ENCODE measurements at places on chromosomes 1 and 21.
A peak's percentile ranks its signal among the peaks of the same experiment; 100 is the strongest.

DNA sequence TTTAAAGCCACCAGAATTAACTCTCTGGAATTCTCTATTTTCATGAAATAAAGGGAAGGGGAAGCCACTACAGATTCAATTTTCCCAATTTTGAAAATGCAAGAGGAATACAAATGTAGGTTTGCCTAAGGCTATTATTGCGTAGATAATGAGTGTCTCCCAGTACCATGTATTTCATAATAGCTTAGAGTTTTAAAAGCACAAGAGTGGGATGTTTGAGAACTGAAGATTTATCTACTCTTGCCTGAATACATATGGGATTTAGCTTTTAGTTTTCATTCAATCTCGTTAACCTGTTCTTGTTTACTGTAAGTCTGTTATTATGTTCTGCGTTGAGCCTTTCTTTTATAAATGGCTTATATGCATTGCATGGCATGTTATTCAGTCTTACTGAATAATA lies 795.1 kb downstream of the BRINP3 start:
- DNase-seq: no peak

DNA sequence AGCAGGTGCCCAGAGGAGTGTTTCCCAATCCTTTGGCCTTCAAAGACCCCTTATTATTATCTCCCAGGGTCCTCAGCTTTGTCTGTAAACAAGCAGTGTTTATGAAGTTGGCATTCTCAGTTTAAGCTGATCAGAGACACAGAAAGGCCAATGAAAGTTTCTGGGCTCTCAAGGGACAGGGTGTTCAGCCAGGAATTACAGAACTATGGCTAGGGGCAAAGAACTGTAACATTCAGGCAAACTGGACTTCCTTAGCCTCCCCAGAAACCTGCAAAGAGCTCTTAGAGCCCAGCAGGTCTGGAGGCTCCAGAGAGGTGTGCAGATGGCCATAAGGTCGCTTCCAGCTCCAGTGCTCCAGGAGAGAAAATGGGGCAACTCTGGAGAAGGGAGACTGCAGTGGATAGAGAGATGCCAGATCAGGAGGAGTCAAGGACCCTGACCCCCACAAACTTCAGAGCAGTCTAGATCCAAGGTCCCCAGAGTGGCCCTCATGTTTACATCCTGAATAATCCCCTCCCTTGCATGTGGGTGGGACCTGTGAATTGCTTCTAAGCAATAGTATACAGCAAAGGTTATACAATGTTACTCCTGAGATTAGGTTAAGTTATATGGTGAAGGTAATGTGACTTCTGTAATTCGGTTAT lies 6.2 kb downstream of the ECHDC2 start:
- DNase-seq: no peak

DNA sequence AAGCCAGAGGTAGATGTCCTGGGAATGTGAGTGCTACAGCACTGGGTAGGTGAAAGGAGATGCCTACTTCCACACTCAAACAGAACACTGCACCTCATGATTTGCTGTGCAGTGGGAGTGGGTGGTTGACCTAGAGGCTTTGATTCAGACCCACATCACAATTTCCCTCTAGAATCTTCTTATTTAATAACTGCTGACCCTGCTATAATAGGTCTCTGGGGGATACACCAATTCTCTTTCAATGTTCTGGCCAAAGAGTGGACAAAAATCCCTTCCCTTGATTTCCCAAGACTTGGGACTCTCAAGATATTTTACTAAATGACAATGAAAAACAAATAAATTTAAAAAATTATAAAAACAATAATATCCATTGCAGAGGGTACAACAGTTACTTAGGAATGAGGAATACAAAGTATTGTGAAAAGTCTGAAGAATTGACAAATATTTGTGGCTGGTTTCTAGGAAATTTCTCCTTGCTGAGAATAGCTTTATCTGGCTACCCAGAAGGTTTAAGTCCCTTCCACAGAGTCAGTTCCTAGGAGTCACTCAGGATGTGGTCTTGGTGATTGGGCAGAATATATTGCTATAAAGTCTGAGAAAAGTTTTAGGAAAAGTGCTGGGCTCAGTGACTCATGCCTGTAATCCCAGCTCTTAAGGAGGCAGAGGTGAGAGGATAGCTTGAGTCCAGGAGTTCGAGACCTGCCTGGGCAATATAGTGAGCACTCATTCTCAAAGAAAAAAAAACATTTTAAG lies 2.4 kb upstream of the FCGR2A start:
- DNase-seq: no peak

- DNase-seq: no peak
Observed at GRCh38 chr1:39896909-39897685, 4.6 kb downstream of the MYCL start.

- no peak for DNase-seq
Observed at GRCh38 chr1:198359024-198359653, 181.3 kb downstream of the ATP6V1G3 start.

- DNase-seq: no peak
Observed at GRCh38 chr1:87872692-87873091, 544.0 kb downstream of the LMO4 start.

GRCh38 chr1:166972826-166973225 lies 2.5 kb downstream of the ILDR2 start:
- DNase-seq: no peak

- no peak for DNase-seq
Observed at GRCh38 chr1:23718482-23718881, 24.8 kb upstream of the ELOA start.

GRCh38 chr1:117902944-117903343 lies 26.5 kb downstream of the GDAP2 start:
- DNase-seq: no peak

GRCh38 chr21:44643741-44644310 lies 2.4 kb upstream of the KRTAP10-11 start:
- DNase-seq: no peak

DNA sequence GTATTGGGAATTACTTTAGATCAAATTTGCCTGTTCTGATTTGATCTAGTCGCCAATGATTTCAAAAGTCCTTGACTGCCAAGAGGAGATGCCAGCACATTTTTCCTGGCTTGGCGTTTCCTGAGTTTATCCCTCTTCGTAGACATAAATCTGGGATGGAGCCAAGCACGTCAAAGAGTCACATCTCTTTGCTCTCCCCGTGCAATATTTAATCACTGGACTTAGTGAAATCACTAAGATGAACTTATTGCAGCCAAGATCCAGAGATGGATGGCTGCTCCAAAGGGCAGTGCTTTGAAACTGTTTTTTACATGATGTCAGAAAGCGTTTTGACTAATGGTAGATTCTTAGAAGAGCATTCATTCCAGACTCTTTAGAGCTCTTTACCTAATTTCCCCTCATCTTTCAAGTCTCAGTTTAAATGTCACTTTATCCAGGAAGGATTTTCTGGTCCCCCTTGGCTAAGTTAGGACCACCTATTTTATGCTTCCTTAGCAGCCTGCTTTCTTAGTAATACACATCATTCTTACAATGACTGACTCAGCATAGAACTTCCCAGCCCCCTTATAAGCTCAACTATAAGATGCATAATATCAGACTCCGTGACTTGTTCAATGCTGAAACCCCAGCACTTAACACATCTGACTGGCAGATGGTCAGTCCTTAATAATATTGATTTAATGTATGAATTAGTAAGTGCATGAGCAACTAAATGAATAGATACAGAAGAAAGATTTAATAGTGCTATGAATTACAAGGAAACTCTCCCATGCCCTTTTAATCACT lies 94.4 kb upstream of the GREM2 start:
- DNase-seq: no peak

GRCh38 chr1:111285879-111286278 lies 4.8 kb upstream of the CHIA start:
- DNase-seq: no peak

- DNase-seq: peak; percentile 24
Observed at GRCh38 chr1:100353071-100353801, 930 bp downstream of the CDC14A start.

DNA sequence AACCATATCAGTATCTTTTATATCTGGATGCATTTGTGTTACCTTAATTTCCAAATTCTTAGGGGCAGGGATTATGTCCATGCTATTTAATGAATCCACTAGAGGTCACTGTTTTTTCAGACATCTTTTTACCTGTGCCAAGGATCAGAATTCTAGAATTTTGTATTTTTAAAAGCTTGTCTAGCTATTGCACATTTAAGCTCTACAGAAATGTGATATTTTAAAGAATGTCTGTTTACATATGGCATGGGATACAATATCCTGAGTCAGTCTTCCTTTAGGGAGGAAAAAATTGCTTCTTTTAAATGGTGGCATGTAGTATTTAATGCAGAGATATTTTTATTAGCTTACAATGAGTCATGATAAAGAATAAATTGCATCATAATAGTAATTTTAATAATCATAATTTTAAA lies 11.3 kb downstream of the RPAP2 start:
- no peak for DNase-seq

DNA sequence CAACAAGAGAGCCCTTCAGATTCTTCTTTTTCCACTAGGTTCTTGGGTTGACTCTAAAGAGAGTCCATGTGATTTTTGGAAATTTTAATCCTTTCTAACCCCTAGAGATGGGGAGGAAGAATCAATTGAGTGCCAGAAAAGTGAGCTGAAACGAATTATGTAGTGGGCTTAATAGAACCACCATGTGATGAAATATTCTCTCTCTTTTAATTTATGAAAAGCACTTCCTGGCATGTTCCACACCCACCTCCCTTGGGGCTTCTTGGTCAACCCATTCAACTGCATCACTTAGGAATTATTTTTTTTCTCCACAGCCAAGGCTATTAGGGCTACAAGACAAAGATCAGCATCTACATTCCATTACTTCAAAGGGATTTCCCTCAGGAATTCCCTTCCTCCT lies 79.6 kb downstream of the ZC3H11B start:
- no peak for DNase-seq

GRCh38 chr1:186420923-186421322 lies 40.0 kb downstream of the PDC start:
- DNase-seq: no peak

DNA sequence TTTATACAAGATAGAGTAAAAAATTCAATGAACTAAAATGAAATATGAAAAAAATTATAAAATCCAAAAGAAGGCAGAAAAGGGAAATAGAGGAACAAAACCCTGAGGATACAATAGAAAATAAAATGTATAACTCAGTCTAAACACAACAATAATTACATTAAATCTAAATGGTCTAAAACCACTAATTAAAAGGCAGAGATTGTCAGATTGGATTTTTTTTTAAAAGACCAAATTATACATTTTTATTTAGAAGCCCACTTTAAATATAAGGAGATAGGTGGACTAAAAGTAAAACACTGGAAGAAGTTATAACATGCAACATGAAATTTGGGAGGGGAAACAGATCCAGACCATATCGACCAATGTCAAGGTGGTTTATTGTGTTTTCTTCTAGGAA lies 95.2 kb downstream of the CATSPERE start:
- DNase-seq: no peak

- DNase-seq: no peak
Observed at GRCh38 chr1:29125237-29125641, 1.5 kb upstream of the TMEM200B start.

GRCh38 chr21:26512664-26513063 lies 60.4 kb downstream of the CYYR1 start:
- DNase-seq: no peak

DNA sequence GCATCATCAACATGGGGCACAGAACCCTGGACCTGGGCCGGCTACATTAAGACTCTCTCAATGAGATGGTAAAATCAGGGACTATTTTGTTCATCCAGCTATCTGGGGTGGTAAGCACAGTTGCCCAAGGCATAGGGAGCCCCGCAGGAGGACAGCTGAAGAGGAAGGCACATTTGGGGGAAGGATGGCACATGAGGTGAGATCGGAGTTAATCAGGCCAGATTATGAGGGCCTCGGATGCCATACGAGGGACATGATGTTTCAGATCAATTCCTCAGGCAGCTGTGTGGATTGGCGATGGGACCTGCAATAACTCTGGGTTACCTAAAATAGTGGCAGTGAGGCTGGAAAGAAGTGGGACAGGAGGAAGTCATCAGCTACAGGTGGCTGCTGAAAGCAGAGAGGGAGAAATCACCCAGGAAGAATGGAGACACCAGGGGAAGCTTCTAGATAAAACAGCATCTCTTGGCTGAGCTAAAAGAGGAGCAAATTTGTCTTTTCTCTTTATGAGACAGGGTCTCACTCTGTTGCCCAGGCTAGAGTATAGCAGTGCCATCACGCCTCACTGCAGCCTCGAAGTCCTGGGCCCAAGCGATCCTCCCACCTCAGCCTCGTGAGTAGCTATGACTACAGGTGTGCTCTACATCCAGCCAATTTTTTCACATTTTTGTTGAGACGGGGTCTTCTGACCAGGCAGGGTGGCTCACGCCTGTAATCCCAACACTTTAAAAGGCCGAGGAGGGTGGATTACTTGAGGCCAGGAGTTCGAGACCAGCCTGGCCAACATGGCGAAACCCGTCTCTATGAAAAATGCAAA lies 21.1 kb downstream of the TOMM20 start:
- DNase-seq: no peak

DNA sequence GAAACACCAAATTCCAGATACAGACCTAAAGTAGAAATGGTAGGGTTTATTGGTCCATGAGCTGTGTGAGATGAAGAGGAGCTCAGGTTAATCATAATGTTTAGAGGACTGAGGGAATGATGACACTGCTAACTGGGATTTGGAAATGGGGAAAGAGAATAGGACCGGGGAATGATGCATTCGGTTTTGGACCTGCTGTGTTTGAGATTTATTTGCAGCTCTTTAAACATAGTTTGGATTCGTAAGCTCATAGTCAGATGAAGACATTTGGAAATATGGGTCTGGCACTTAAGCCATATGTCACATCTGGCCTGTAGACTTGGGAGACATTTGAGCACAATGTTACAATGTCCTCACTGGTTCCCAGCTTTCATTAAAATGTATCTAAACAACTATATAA lies 127.9 kb upstream of the DUSP10 start:
- no peak for DNase-seq

GRCh38 chr1:234309598-234310459 lies 63.4 kb upstream of the COA6 start:
- peak; percentile 71 for DNase-seq

- DNase-seq: no peak
Observed at GRCh38 chr1:232393010-232393409, 236.9 kb downstream of the SIPA1L2 start.

- no peak for DNase-seq
Observed at GRCh38 chr1:10624256-10625050, 149.7 kb downstream of the PEX14 start.

- no peak for DNase-seq
Observed at GRCh38 chr1:233512538-233512937, 101.4 kb upstream of the KCNK1 start.

- DNase-seq: no peak
Observed at GRCh38 chr1:3775490-3776230, 3.1 kb downstream of the SMIM1 start.

DNA sequence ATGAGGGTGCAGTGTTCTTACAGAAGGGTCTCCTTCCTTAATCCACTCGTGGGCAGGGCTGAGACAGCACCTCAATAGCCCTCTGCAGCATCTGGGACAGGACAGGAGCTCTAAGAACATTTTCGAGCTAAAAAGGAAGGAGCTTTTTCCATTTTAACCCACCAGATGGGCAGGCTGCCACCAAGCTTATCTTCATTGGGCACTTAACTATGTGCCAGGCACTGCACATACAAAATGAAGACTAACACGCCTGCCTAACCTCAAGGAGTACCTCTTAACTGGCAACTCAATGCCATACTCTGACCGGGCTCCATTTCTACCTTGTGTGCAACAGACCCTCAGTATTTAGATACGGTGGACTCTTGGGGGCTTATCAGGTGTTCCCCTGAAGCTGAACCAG lies 48.2 kb downstream of the SSBP3 start:
- no peak for DNase-seq

All from prostate gland (tissue), 2 donors.